ENCODE measurements at places on chromosomes 16 and 17. TPM values are rescaled to one million over a fixed set of nuclear protein-coding genes. Genes with fewer than 3 reads are reported as not detected.

The KRT9 gene
- not detected for total RNA-seq

DNA sequence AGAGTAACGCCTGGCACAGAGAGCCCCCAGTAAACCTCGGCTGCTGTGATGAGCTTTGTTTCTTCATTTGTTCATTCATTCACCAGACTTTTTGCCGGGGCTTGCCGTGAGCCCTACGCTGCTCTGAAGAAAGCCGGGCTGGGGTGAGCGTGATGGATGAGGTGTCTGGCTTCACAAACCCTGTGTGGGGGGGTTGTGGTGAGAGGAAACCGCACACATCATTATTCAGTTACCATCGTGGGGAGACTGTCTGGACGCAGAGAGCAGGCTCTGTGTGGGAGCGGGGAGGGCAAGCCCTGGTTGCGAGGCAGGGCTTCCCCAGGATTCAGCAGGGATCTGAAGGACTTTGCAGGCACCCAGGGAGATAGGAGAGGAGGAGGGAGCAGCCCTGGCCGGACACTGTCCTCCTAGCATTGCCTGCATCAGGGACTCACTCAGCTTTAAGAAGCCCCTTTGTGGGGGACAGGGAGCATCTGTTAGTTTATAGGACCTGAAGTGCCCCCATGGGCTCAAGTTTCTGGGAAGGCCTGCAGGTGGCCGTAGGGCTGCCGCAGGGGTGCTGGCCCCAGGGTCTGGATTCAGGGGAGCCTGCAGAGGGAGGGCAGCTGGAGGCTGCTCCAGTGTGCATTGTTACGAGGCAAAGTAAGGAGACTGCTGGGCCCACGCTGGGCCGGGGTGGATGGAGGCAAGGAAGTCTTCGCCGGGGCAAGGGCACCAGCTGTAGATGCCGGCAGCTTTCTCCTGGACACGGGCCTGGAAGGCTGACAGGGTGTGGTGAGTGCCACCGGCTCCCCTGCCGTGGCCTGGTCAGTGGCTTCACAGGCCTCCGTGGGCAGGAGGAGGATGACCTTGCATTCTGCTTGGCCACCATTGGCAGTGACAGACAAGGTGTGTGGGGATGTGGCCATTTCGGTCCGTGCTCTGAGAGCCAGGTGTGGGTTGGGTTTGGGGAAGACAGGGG is 334.5 kb downstream of the SEC14L1 start:
- H3K27me3 ChIP-seq, result no peaks in the 10 kb centered on the region
- no peak overlapping the region for H3K4me3 ChIP-seq
- H3K4me1 ChIP-seq, result peaks cover 3% of the 10 kb centered on the region
- DNase-seq, result no peak

The KRTAP17-1 gene
- total RNA-seq, result not detected

DNA sequence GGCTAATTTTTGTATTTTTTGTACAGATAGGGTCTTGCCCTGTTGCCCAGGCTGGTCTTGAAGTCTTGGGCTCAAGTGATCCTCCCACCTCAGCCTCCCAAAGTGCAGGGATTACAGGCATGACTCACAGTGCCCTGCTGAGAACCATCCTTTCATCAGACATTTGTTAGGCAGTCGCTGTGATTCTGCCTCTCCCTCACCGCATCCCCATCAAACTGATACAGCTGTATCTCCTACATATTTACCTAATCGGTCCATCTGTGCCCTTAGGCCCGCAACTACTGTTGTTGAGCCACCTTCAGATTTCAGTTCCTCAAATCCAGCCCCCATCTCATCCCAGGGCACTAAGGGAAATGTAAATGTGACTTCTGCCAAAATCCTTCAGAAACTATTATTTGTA is 2.0 kb upstream of the SLC43A2 start:
- no peaks in the 10 kb centered on the region for H3K27me3 ChIP-seq
- no peaks in the 10 kb centered on the region for H3K4me1 ChIP-seq
- H3K36me3 ChIP-seq, result no peaks in the 10 kb centered on the region

The KRTAP4-1 gene
- total RNA-seq, result not detected

DNA sequence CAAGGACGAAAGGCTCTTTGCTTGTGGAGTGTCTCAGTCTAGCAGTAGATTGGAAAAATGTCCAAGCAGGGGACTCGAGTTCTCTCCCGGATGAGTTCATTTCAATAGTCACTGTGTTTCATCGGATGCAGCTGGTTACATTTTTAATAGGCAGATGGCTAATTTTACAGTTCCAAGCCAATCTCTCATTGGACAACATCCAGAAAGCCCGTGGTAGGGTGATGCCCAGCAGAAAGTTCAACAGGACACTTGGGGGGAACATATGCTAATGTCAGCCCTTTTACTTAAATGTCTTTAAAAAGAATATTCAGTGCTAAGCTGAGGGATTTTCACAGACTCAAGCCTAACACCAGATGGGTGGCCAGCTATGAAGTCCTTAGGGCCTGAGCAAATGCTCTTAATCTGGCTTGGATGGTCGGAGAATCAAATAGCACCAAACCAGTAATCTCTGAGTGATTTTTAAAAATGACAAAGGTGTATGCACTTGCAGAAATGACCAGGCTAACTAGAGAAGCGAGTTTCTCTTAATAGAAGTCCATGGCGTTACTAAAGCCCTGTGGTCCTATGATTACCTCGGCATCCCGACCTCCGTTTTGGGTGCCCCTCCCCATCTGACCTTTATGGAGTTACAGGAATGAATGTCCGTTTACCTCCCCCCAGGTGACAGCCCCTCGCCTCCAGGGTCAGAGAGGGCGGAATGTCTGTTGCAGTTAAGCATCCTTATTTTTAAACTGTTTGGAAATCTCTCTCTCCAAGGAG is 289.2 kb upstream of the SALL1 start:
- no peak for DNase-seq
- no peaks in the 10 kb centered on the region for H3K36me3 ChIP-seq
- no peak overlapping the region for H3K4me3 ChIP-seq
- H3K4me1 ChIP-seq, result no peaks in the 10 kb centered on the region

GRCh38 chr17:82985973-82986372 is 93.4 kb upstream of the METRNL start:
- no peaks in the 10 kb centered on the region for H3K27me3 ChIP-seq
- no peak overlapping the region for H3K27ac ChIP-seq
- peak; percentile 67 for DNase-seq
- H3K4me1 ChIP-seq, result no peaks in the 10 kb centered on the region
- H3K36me3 ChIP-seq, result no peaks in the 10 kb centered on the region

GRCh38 chr16:31181102-31181830 is 1.3 kb downstream of the FUS start:
- peaks cover 8% of the 10 kb centered on the region for H3K36me3 ChIP-seq
- DNase-seq, result peak; percentile 62
- no peak overlapping the region for H3K27ac ChIP-seq
- H3K27me3 ChIP-seq, result peaks cover 2% of the 10 kb centered on the region
- peak overlapping the region; percentile 45 for H3K4me3 ChIP-seq
- H3K4me1 ChIP-seq, result peaks cover 5% of the 10 kb centered on the region

The CDH11 gene
- 182 TPM for total RNA-seq

DNA sequence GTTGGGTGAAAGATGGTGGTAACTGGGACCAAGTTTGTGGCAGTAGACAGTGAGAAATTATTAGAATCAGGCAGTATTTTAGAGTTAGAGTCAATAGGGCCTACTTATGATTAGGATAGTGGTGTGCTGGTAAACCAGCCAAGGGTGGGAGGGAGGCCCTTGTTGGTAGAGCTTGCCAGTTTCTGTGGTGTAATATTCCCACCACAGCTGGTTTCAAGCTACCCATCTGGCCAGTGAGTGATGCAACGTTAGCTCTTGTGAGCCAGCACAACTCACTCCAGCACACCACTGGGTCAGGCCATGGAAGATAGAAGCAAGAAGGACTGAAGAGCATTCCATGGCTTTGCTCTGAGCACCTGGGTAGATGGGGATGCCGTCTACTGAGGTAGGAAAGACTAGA is 34.9 kb downstream of the GNAO1 start:
- no peaks in the 10 kb centered on the region for H3K36me3 ChIP-seq
- no peak for DNase-seq
- H3K4me3 ChIP-seq, result no peak overlapping the region
- no peaks in the 10 kb centered on the region for H3K27me3 ChIP-seq
- no peak overlapping the region for H3K27ac ChIP-seq
- H3K4me1 ChIP-seq, result no peaks in the 10 kb centered on the region

- no peak overlapping the region for H3K4me3 ChIP-seq
- no peak overlapping the region for H3K27ac ChIP-seq
- H3K4me1 ChIP-seq, result no peaks in the 10 kb centered on the region
- no peaks in the 10 kb centered on the region for H3K27me3 ChIP-seq
- DNase-seq, result no peak
These were observed 3.5 kb downstream of the CORO6 start for GRCh38 chr17:29619251-29619650.

The EVPLL gene
- total RNA-seq, result not detected

GRCh38 chr16:89842471-89843408 is 14.5 kb downstream of the SPIRE2 start:
- H3K4me1 ChIP-seq, result no peaks in the 10 kb centered on the region
- H3K27ac ChIP-seq, result no peak overlapping the region
- no peak overlapping the region for H3K4me3 ChIP-seq

DNA sequence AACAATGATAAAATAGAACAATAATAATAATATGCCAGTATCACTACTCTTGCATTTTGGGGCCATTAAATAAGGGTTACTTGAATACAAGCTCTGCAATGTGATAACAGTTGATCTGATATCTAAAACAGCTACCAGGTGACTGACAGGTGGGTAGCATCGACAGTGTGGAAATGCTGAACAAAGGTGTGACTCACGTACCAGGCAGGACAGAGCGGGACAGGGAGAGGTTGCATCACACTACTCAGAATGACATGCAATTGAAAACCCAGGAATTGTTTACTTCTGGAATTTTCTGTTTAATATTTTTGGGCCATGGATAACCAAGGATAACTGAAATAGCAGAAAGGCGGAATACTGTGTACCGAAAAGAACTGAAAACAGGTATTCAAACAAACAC is 15.8 kb upstream of the ZNF19 start:
- no peaks in the 10 kb centered on the region for H3K36me3 ChIP-seq
- H3K27ac ChIP-seq, result no peak overlapping the region
- no peaks in the 10 kb centered on the region for H3K4me1 ChIP-seq
- no peaks in the 10 kb centered on the region for H3K27me3 ChIP-seq
- H3K4me3 ChIP-seq, result no peak overlapping the region
- DNase-seq, result no peak

- no peaks in the 10 kb centered on the region for H3K27me3 ChIP-seq
- H3K4me3 ChIP-seq, result no peak overlapping the region
- no peaks in the 10 kb centered on the region for H3K36me3 ChIP-seq
- DNase-seq, result no peak
- H3K4me1 ChIP-seq, result peaks cover 3% of the 10 kb centered on the region
- H3K27ac ChIP-seq, result no peak overlapping the region
These were observed 15.1 kb downstream of the CDH11 start for GRCh38 chr16:65106757-65107156.

The LYRM9 gene
- 9.8 TPM for total RNA-seq

The PSMC3IP gene
- 3.9 TPM for total RNA-seq

DNA sequence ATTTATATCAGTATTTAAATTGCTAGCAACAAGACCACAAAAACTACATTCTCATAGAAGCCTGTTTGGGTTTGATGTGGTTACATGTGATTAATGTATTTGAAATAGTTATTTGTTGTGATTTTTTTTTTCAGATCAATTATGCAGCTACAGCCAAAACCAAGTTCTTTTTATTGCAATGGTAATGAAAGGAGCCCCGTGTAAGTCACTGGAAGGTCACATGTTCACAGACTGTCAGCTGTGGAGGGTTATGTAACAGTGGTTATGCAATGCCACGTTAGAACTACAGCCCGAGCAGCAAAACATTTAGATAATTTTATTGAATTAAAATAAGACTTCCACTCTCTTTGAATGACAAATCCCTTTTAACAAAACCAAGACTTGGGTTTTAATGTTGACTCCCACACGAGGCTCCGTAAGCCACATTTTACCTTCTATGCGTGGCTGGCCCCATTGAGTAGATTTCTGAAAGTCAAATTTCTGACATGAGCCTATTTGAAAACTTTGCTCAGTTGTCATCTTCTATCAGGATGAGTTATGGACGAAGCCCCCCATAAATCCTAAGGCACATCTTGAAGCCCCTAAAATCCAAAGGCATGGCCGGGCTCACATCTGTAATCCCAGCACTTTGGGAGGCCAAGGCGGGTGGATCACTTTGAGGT is 41.8 kb upstream of the SEC14L1 start:
- H3K36me3 ChIP-seq, result peaks cover 2% of the 10 kb centered on the region
- no peaks in the 10 kb centered on the region for H3K4me1 ChIP-seq
- no peak for DNase-seq
- H3K4me3 ChIP-seq, result no peak overlapping the region
- no peak overlapping the region for H3K27ac ChIP-seq
- no peaks in the 10 kb centered on the region for H3K27me3 ChIP-seq

The MYH2 gene
- not detected for total RNA-seq

The KIF2B gene
- not detected for total RNA-seq

The CLEC10A gene
- total RNA-seq, result 7.7 TPM

The ELMO3 gene
- 0.97 TPM for total RNA-seq

DNA sequence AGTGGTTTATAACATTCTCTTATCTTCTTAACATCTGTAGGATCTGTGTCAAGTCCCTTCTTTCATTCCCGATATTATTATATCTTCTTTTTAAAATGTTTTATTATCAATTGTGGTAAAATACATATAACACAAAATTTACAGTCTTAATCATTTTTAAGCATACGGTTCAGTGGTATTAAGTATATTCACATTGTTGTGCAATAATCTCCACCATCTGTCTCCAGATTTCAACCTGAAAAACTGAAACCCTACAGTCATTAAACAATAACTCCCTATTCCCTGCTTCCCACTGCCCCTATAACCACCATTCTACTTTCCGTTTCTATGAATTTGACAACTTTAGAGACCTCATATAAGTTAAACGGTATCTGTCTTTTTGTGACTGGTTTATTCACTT is 45.5 kb downstream of the CEP112 start:
- H3K4me3 ChIP-seq, result no peak overlapping the region
- DNase-seq, result no peak
- H3K4me1 ChIP-seq, result no peaks in the 10 kb centered on the region
- no peak overlapping the region for H3K27ac ChIP-seq
- H3K27me3 ChIP-seq, result no peaks in the 10 kb centered on the region
- H3K36me3 ChIP-seq, result no peaks in the 10 kb centered on the region

The OTOP2 gene
- total RNA-seq, result not detected

DNA sequence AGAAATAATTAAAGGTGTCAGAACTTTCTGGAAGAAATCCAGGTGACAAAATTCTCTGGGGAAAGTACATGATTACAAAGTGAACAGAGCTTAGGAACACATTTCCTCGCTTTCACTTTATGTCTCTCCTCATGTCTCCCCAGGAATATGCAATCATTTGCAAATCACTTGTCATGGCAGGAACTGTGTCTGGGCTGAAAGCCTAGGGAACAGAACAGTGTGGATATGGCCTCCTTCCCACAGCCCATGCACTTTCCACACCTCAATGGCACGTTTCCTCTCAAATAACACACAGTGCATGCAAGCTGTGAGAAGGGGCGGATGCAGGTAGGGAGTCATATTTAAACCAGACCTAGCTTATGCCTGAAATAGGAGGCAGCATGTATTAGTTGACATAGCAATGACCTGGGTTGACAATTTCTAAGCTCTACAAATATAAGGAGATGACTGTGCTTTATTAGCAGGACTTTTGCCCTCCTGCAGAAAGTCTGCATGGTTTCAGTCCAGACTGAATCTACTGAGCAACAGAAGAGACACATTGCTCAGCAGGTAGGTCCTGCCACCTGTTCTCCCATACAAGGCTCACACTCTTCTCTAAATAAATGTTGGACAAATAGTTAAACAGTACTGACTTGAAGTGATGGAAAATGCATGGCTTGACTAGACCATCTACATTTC is 236.0 kb upstream of the ELAC2 start:
- no peak overlapping the region for H3K4me3 ChIP-seq
- no peak for DNase-seq
- no peaks in the 10 kb centered on the region for H3K4me1 ChIP-seq
- no peaks in the 10 kb centered on the region for H3K36me3 ChIP-seq
- no peaks in the 10 kb centered on the region for H3K27me3 ChIP-seq

- H3K4me3 ChIP-seq, result no peak overlapping the region
- no peaks in the 10 kb centered on the region for H3K36me3 ChIP-seq
- DNase-seq, result no peak
- no peak overlapping the region for H3K27ac ChIP-seq
- no peaks in the 10 kb centered on the region for H3K4me1 ChIP-seq
- no peaks in the 10 kb centered on the region for H3K27me3 ChIP-seq
These were observed 54.3 kb upstream of the RBFOX3 start for GRCh38 chr17:79664930-79665737.
